ELR (cell line): ENCODE measurements at places on chromosomes 6 and 20.

DNA sequence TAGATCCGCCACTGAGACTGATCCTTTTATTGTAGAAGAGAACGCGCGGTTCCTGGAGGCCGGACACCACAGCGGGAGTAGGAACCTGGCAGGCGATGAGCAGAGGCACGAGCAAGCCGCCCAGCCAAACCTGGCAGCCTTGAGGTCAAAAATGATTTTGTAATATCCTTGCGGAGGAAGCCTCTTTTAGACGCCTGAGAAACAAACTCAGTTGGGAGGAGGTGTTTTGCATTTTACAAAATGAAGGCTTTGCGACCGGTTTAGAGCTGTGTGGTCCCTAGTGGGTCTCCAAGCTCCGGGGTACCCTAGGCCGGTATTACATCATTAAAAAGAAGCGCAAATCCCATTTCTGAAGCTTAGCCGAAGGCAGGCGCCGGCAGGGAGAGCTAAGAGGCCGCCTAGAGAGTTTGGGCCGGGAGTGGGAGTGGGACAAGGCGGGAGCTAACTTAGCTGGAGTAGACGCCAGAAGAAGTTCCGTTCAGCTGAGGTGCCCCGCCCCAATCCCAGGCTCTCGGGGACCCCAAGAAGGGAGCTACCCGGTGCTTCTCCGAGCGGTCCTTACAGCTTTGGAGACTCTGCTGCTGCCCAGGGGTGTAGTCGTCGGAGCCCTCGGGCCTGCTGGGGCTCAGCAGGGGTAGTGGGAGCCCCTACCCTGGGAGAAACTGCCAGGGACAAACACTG is 1.9 kb upstream of the TBX18 start:
- no peak for DNase-seq

- DNase-seq: no peak
Measured at GRCh38 chr6:16414205-16414604, 175.8 kb downstream of the GMPR start.

- DNase-seq: no peak
Measured at GRCh38 chr6:87572883-87573282, 16.9 kb downstream of the RARS2 start.

DNA sequence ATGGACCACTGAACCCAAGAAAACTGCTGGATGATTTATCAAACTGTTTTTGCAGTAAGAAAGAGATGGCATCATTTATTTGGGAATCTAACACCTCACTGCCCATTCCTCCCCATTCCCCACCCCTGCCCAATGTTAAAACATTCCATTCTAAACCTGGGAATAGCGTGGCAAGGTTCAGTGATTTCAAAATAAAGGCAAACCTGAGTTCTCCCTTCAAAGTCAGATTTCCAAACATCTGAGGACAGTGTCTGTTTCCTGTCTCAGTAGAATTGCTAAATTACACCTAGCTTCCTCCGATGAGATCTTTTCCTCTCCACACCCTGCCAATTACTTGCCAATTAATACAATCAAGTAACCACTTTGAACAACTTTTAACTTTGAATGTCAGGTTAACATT is 127.4 kb upstream of the ARMC2 start:
- DNase-seq: no peak

GRCh38 chr6:20411953-20412681 is 10.4 kb downstream of the E2F3 start:
- DNase-seq: no peak

- peak; percentile 80 for DNase-seq
Measured at GRCh38 chr6:157873735-157874344, 50.8 kb downstream of the SNX9 start.

- no peak for DNase-seq
Measured at GRCh38 chr20:62310757-62311121, 7.9 kb downstream of the ADRM1 start.
